ENCODE measurements at places on chromosomes 6 and 20. TPM values are rescaled to one million over a fixed set of nuclear protein-coding genes. Genes with fewer than 3 reads are reported as not detected.

GRCh38 chr6:65262241-65262640 is 444.8 kb downstream of the EYS start:
- no peaks in the 10 kb centered on the region for H3K4me1 ChIP-seq
- H3K4me3 ChIP-seq = no peak overlapping the region
- H3K36me3 ChIP-seq = no peaks in the 10 kb centered on the region
- no peak overlapping the region for H3K27ac ChIP-seq
- H3K27me3 ChIP-seq = no peaks in the 10 kb centered on the region

The FABP7 gene
- total RNA-seq = not detected

GRCh38 chr6:80021591-80021990 is 17.1 kb downstream of the TTK start:
- no peak for DNase-seq
- no peaks in the 10 kb centered on the region for H3K36me3 ChIP-seq
- no peaks in the 10 kb centered on the region for H3K27me3 ChIP-seq
- no peak overlapping the region for H3K27ac ChIP-seq
- no peak overlapping the region for H3K4me3 ChIP-seq

DNA sequence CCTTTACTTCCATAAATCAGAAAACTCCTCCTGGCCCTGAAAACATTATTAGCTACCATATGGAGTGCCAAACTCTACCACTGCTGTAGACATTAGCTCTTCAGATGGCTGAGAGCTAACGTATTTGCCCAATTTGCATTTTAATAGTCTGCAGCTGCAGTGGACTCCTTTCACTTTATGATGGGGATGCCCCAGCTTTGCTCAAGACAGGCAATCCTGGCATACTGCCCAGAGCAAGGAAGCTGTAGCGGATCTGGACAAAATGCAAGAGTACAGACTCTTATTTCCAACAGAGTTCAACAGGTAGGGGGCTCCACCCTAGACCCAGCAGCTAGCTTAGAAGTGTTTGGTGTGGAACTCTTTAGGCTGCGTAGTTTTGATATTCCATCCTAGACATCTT is 246.7 kb downstream of the FOXC1 start:
- no peaks in the 10 kb centered on the region for H3K36me3 ChIP-seq
- no peak overlapping the region for H3K4me3 ChIP-seq
- no peaks in the 10 kb centered on the region for H3K27me3 ChIP-seq
- no peak for DNase-seq
- no peak overlapping the region for H3K27ac ChIP-seq

The ETV7 gene
- 2.8 TPM for total RNA-seq

GRCh38 chr6:26571592-26572296 is 25.0 kb upstream of the ABT1 start:
- no peak overlapping the region for H3K27ac ChIP-seq
- no peaks in the 10 kb centered on the region for H3K4me1 ChIP-seq
- H3K36me3 ChIP-seq = no peaks in the 10 kb centered on the region
- DNase-seq = peak; percentile 65

GRCh38 chr20:7361321-7361720 is 578.9 kb downstream of the HAO1 start:
- no peaks in the 10 kb centered on the region for H3K4me1 ChIP-seq
- no peak for DNase-seq
- no peak overlapping the region for H3K27ac ChIP-seq
- H3K27me3 ChIP-seq = no peaks in the 10 kb centered on the region
- H3K36me3 ChIP-seq = no peaks in the 10 kb centered on the region

DNA sequence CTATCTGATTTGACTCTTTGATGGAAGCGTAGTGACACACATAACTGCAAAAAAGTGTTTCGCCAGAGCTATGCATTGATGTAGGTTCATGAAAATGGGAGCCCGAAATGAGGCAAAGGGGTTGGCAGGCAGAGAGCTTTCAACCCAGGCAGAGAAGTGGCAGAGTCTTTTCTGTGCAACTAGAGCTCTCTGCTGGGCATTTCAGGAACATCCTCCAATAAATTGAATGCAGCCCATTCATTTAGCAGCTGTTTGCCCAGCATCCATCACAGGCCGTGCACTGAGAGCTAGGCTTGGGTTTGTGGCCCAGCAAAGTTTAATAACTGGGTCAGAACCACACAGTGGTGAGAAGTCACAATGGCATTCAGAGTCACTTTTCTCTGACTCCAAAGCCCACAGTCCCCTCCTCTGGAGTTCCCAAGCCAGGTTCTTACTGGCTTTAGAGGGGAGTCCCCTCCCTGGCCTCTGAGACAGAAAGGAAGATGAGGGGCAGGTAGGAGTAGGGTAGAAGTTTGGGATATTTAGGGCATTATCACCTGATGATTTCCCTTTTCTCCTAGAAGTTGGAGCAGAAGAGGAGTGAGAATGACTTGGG is 31.8 kb upstream of the ELMO2 start:
- H3K27me3 ChIP-seq = no peaks in the 10 kb centered on the region
- no peak overlapping the region for H3K4me3 ChIP-seq

DNA sequence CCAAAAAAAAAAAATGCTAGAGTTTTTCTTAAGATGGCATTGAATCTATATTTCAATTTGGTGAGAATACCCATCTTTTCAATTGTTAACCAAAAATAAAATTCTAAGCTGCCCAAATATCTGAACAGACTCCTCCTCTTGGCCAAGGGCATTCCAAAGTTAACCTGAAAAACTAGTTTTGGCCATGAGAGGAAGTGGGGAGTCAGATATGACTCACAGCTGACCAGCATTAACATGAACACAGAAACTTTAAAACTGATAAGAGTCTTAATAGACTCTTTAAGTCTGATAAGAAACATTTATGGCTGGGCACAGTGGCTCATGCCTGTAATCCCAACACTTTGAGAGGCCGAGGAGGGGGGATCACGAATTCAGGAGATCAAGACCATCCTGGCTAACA is 171.3 kb downstream of the FAXC start:
- no peaks in the 10 kb centered on the region for H3K36me3 ChIP-seq
- DNase-seq = no peak
- no peak overlapping the region for H3K27ac ChIP-seq

The OPRM1 gene
- not detected for total RNA-seq

- no peak overlapping the region for H3K27ac ChIP-seq
- no peak overlapping the region for H3K4me3 ChIP-seq
- no peaks in the 10 kb centered on the region for H3K36me3 ChIP-seq
- H3K4me1 ChIP-seq = no peaks in the 10 kb centered on the region
These were observed 179.5 kb upstream of the SYNDIG1 start for GRCh38 chr20:24289737-24290481.

The DLL1 gene
- total RNA-seq = 24.8 TPM

DNA sequence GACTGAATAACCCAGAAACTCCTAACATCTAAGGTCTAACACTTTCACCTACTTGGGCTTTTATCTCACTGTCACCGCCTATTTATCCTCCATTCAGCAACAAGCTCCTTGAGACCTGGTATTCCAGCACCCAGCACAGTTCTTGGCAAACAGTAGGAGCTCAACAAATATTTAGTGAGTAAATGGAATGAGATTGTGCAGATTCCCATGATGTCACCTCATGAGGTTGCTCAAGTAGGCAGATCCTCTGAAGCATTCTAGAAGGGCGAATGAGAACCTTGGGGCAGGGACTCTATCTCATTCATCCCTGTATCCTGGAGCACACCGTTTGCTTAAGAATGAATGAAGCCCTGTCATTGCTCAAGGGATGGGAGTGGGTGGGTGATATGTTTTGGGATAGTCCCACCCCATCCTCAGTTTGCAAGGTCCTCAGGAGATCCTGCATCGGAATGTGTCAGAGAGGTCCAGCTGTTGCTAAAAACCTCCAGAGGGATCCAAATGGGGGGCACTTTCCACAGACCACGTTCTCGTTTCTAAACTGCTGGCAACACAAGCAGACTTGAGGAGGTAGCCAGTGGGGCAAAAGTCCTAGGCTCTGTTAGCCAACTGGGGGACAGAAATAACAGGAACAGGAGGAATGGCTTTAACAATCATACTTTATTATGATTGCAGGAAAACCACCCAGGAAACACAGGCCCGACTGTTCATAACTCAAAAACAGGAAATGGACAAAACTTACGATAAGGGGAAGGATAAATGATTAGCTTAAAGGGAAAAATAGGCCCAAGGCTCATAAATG is 42.0 kb downstream of the EDN1 start:
- DNase-seq = no peak
- peaks cover 12% of the 10 kb centered on the region for H3K4me1 ChIP-seq
- no peaks in the 10 kb centered on the region for H3K27me3 ChIP-seq
- peak overlapping the region; percentile 91 for H3K27ac ChIP-seq

The ASCC3 gene
- 46.9 TPM for total RNA-seq

The CEP162 gene
- 14.3 TPM for total RNA-seq

The ZC2HC1B gene
- total RNA-seq = not detected

- no peak for DNase-seq
- H3K36me3 ChIP-seq = no peaks in the 10 kb centered on the region
- H3K27ac ChIP-seq = no peak overlapping the region
These were observed 10.5 kb downstream of the GPLD1 start for GRCh38 chr6:24478903-24479302.

DNA sequence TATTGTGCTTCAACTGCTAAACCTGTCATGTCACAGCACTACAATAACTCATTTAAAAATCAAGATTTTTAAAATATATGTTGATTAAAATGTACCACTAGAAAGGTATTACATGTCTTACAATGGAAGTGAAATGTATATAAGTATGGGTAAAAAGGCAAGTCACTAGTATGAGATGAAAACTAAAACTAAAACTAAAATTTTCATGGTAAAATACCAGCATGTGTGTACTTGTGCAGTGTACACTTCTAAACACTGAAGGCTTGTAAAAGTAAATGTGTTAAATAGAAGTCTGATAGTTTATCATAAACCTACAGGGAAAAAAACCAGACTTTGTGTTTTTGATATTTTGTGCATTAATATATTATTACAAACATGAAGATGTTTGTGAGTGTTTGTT is 13.7 kb upstream of the TMEM244 start:
- no peaks in the 10 kb centered on the region for H3K4me1 ChIP-seq
- no peak overlapping the region for H3K27ac ChIP-seq
- H3K27me3 ChIP-seq = no peaks in the 10 kb centered on the region
- DNase-seq = no peak

The WFDC5 gene
- not detected for total RNA-seq

The PRIM2 gene
- total RNA-seq = 9.3 TPM

DNA sequence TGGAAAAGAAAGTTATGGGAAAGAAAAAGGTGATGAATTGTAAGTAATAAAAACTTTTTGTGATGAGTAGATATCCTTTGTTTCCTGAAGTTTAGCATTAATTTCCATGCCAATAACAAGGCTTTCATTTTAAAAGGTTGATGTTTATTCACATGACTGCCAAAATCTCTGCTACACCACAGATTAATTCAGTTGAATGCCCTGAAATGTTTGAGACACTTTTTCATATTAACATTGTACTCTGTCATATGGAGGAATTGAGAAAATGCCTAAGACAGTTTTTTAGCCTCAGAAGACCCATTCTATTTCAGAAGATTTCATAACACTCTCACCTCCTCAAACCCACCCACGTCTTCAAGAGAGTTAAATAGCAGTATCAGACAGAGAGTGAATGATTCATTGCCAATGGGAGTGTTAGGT is 115.5 kb downstream of the ADGRG6 start:
- no peak overlapping the region for H3K4me3 ChIP-seq
- H3K36me3 ChIP-seq = no peaks in the 10 kb centered on the region
- no peaks in the 10 kb centered on the region for H3K4me1 ChIP-seq
- H3K27me3 ChIP-seq = no peaks in the 10 kb centered on the region
- no peak for DNase-seq

DNA sequence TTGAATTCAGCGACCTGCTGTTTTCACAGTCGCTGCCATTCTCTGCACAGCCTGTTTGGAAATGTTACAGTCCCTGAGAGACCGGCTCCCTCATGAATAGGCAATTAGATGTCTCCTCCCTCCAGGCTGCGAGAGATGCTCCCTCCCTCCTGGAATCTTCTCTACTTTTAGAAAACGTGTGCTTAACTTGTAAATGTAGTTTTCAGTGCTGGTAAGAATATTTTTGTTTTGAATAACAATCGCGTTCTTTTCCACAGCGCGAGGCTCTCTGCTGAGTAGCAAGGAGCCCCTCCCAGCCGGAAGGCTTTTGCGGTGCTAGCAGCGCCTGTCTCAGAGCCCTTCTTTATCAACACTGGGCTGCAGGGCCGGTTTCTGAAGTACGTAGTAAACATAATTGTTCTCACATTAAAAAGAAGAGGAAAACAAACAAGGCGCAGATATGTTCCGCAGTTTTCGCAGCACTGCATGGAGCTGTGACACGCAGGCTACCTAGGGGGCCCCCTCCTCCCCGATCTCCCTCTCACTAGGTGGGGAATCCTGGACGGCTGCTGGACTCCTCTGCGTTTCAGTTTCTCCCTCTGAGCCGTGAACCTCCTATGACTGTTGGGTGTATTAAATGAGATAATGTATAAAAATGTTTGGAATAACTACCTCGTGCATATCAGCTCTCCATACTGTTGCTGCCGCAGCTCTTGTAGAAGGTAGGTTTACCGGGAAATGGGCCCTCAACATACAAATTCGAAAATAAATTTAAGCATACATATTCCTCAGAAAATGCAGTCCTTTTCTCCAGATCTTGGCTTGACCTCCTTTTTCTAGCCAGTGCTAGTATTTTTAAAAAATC is 79.0 kb upstream of the SPACA1 start:
- no peak overlapping the region for H3K27ac ChIP-seq
- no peaks in the 10 kb centered on the region for H3K27me3 ChIP-seq
- H3K36me3 ChIP-seq = no peaks in the 10 kb centered on the region
- H3K4me3 ChIP-seq = peak overlapping the region; percentile 38
- H3K4me1 ChIP-seq = peaks cover 3% of the 10 kb centered on the region

DNA sequence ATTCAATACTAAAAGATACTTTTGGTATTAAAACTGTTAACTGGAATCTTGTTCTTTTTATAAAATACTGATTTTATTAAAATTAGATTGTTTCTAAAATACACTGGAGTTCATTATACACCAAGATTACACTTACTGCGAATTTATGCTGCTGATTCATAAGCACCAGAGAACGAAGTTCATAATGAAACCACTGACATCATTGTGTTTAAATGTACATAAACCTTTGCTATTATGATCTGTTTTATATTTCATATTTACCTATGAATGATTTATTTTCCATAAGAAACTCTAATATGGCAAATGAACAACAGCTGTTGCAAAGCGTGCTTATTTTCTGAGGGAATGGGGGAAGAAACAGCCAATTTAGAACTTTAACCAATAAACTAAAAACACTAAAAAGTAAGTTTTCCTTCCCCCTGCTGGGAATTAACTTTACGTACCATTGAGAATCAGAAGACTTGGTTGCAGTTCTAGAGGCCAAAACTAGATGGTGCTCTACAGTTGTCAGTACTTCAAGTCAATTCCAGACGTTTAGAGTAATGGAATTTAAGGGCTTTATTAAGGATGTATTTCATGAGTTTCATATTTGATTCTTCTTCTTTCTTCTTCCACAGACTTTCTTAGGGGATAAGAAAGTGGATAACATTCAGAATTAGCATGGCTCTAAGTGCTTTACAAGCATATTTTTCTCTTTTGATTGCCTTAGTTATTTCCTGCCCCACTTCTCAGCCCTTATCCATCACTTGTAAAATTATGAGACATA is 30.8 kb upstream of the COL19A1 start:
- H3K27me3 ChIP-seq = no peaks in the 10 kb centered on the region
- H3K27ac ChIP-seq = no peak overlapping the region
- no peaks in the 10 kb centered on the region for H3K4me1 ChIP-seq
- H3K36me3 ChIP-seq = no peaks in the 10 kb centered on the region
- no peak for DNase-seq
